ENCODE measurements at places on chromosomes 16 and 17. TPM values are rescaled to one million over a fixed set of nuclear protein-coding genes. Genes with fewer than 3 reads are reported as not detected.

- DNase-seq = no peak
These were observed 22.6 kb upstream of the KIFC3 start for GRCh38 chr16:57824888-57825287.

DNA sequence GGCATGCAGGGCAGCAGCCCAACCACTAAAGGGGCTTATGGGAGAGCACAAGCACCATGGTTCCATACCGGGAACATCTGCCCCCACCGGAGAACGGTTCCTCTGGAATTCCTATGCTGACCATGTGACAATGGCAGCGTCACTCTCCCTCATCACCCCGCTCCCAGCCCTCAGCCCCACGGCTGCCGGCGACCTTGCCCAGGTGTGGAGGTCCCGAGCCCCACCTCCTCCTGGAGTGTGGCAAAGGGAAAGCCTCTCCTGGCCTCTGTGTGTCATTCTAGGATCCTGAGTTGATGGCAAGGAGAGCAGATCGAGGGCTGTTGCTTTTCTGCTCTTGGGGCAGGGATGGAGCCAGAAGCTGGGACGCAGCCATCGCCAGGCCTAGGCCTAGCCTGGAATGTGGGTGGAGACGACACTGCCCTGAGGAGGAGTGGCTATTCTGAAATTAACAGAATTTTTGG lies 17.8 kb upstream of the RNPS1 start:
- DNase-seq = no peak

GRCh38 chr16:58508671-58509251 lies 6.6 kb upstream of the SETD6 start:
- no peak for DNase-seq

GRCh38 chr17:59485946-59486345 lies 79.5 kb upstream of the DHX40 start:
- DNase-seq = no peak

DNA sequence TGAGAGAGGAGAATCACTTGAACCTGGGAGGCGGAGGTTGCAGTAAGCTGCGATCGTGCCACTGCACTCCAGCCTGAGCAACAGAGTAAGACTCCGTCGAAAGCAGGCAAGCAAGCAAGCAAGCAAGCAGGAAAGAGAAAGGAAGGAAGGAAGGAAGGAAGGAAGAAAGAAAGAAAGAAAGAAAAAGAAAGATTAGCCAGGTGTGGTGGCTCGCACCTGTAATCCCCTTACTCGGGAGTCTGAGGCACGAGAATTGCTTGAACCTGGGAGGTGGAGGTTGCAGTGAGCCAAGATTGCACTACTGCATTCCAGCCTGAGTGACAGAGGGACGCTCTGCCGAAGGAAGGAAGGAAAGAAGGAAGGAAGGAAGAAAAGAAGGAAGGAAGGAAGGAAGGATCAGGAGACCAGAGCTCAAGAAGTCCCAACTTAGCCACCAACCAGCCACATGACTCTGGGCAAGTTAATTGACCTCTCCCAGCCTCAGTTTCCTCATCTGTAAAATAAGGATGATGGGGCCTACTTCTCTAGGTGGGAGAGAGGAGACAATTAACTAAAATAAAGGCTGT lies 6.5 kb downstream of the GFAP start:
- no peak for DNase-seq

DNA sequence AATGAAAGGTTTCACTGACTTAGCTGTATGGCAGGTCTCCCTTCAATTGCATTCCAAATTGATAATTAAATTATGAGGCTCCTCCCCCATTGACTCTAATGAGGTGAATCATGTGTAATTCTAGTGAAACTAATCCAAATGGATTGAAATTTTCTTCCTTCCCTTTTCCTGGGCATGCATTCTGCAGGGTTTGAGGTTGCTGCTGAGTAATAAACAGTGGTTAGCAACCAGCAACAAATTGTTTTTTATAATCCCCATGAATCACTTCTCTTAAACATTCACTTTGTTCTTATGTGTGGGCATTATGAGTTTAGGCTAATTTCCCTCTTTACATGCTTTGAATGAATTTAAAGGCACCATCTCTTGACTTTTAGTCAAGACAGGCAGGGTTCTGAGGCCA lies 43.4 kb downstream of the MYOCD start:
- no peak for DNase-seq

GRCh38 chr16:56505181-56505580 lies 14.6 kb downstream of the BBS2 start:
- DNase-seq = no peak

GRCh38 chr17:69441179-69441578 lies 26.7 kb downstream of the MAP2K6 start:
- no peak for DNase-seq

DNA sequence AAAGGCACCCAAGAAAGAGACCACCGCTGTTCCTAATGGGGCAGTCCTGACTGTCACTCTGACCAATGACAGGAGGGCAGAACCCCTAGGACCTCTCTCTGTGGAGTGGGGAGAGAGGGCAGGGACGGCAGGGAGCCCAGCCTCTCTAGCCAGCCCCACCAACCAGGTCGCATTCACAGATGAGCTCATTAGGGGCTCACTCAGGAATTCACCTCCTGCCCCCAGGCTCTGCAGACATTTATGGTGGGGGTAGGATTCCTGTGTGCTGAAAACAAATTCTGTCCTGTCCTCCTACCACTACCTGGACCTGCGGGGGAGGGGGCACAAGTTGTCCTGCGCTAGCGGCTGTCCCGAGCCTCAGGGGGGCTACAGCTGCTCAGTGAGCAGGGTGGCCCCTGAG lies 27.7 kb upstream of the GPRC5C start:
- DNase-seq = no peak

DNA sequence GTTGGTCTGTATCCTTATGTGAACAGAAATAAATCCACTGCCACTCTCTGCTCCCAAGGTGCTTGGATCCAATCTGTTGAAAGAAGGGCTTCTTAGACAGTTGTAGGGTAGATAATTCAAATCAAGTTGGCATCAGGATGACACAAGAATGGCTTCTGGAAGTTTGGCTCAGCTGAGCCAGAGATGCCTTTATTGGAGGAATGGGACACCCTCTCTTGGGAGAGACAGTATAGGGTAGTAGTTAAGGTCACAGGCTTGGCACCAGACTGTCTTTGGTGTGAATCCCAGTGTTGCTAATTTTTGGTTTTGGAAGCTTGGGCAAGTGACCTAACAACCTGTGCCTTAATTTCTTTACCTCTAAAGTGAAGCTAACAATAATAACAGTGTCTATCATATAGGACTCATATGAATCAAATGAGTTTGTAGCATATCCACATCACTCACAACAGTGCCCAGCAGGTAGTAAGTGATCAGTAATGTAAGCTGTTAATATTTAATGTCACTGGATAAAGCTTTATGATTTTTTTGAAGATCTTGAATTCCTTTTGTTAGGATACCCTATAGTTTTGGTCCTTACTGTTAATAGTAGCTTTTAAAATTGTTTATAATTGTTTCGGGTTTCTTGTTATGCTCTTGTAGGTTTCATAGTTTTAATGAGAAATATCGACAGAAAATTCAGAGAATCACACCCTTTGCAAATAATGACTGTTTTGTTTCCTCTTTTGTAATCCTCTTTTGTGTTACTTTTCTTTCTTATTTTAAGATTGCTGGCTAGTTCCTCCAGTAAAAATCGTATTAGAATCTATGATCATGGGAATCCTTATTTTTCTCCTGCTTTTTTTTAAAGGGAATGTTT lies 19.1 kb downstream of the ZNRF1 start:
- DNase-seq = no peak

DNA sequence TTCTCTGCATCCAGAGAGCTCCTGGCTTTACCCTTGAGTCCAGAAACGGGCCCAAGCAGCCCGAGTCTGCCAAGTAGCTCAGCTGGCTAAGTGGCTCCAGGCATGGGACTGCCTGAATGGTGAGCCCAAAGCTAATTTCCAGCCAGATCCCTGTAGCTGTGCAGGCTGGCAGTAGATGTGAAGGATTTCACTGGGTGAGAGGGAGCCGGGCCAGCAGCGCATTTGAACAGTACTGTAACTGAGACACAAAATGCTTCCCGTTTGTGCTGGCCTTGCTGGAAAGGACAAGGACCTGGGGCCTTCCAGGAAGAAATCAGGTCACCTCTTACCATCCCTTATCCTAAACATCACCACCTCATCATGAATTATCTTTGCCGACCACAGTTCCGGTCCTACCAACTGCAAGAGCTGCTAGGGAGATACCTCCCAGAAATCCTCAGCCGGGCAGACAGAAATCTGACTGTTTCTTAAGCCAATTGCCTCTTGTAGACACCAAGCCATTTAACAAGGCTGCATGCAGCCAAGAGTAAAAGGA lies 3.7 kb downstream of the TIMP2 start:
- no peak for DNase-seq

- DNase-seq = no peak
These were observed 31.2 kb upstream of the ENPP7 start for GRCh38 chr17:79699386-79700036.

DNA sequence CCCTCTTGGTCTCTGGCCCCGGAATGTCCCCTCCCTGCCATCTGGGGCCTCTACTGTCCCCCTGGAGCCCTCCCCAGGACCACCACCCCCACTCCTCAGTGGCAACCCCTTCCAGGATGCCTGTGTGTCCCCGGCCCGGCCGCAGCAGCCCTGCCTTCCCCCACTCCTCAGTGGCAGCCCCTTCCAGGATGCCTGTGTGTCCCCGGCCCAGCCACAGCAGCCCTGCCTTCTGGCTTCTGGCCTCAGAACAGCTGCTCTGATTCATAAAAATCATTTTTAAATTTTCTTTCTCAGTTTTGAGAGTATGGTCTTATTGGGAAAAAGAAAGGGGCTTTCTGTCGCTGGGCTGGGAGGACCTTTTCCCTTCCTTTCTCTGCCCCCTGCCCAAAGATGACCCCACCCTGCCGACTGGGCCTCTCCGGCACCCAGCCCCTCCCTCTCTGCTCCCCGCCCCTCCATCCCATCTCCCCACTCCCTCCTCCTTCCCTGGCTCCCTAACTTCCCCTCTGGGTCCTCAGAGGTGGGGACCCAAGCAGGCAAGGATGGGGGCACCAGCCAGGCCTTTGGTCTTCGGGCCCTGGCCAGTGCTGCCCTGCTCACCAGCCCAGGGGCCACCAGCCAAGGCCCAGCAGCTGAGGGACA lies 40.5 kb downstream of the BAHCC1 start:
- no peak for DNase-seq

DNA sequence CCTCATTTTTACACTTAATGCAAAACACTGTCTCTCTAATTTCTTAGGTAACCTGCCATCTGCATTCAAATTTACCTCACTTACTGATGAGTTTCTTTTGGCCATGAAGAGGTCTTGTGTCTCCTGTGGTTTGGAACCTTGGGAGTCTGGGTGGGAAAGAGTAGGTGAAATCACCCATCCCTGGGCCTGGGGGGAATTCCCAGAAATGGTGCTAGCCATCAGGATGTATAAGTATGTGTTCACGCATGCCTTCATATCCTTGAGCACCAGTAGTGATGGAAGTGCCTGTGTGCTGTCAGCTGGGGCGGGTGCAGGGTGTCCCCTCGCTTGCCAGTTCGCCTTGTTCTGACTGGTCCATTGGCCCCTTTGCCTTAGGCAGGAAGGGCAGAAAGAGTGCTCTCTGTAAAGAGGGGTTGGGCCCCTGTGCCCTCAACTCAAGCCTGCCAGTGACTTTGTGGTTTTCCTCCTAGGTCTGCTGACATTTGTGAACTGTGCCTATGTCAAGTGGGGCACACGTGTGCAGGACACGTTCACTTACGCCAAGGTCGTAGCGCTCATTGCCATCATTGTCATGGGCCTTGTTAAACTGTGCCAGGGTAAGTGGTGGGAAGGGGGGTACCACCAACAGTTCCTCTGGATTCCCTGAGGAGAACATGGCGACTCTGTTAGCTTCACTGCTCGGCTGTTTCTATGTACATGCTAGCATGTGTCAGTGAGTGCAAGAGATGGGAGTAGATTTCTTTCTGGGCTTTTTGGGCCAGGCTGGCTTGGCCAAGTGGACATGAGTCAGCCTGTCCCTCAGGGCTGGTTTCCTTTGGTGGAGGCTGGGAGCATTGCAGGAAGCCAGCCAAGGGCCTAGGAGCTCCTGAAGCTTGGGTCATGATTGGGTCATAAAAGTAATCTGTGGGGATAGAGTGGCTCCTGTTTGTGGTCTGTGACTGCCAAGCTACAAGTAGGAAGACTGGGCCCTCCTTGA lies 23.2 kb downstream of the SLC7A6OS start:
- peak; percentile 75 for DNase-seq

- DNase-seq = no peak
These were observed 11.7 kb upstream of the COTL1 start for GRCh38 chr16:84629580-84629979.

DNA sequence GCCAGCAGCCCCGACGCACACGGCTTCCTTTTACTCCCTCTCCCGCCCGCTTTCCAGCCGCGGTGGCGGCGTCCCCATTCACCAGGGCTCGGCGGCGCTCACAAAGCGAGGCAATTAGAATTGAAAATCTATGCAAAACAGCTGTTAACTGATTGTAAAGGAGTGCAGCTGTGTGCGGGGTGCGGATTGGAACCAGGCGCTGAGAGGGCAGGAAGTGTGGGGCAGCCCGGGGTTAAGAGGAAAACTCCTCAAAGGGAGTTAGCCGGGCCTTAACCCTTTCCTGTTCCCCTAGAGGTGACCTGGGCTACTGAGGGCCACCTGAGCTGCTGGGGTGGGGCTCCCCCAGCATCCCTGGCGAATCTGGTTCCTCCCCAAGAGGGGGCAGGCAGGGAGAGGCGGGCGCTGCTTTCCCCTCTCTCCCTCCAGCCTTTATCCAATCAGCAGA lies 5.8 kb upstream of the GSE1 start:
- no peak for DNase-seq

- DNase-seq = no peak
These were observed 9.5 kb upstream of the PNPO start for GRCh38 chr17:47931848-47932247.

DNA sequence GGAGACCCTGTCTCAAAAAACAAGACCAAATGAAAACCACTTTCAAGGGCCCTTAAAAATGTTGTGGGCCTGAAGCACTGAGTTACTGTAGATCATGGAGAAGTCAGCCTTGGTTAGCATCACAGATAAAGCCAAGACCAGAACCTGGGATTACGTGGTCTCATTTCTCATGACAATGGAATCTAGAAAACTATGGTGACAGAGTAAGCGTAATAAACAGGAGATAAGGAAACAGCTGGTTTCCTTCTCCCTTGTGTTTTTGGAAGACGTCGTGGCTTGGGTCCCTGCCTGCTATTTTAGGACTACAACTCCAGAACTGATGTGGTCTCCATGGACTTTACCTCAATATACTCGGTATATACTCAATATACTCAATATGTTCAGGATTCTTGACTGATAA lies 180.7 kb upstream of the ZFHX3 start:
- DNase-seq = peak; percentile 59

The SLC16A6 gene
- 0.48 TPM for total RNA-seq

The CACNG4 gene
- 17.2 TPM for total RNA-seq

The CRHR1 gene
- 0.10 TPM for total RNA-seq

The MRC2 gene
- 122 TPM for total RNA-seq

The DPEP3 gene
- total RNA-seq = not detected

The C16orf89 gene
- total RNA-seq = not detected

The YBX2 gene
- total RNA-seq = 1.1 TPM

The LSM12 gene
- total RNA-seq = 49.8 TPM

The SDK2 gene
- total RNA-seq = 0.31 TPM

The UNK gene
- 64.4 TPM for total RNA-seq

The KRT33B gene
- total RNA-seq = not detected

The DNAI2 gene
- not detected for total RNA-seq

The TVP23A gene
- total RNA-seq = not detected

The ITFG1 gene
- total RNA-seq = 68.9 TPM
